ENCODE measurements at places on chromosomes 11 and 22.

DNA sequence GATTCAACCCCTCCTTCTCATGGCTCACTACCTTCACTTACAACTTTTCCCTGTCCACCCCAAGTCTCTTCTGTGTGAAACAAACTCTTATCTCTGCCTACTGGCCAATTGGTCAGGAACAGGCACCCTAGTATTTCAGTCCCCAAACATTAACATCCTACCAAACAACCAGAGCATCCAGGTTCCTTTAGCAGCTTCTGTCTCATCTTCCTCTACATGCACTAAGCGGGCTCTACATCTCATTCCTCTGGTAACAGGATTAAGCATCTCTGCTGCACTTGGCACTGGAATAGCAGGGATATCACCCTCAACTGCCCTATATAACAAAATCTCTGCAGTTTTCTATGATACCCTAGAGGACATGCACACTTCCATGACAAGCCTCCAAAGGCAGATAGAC, 116.2 kb downstream of the JRKL start:
- DNase-seq = no peak

- peak; percentile 35 for DNase-seq
Observed at GRCh38 chr22:49046546-49047361, 780.9 kb downstream of the BRD1 start.

- no peak for DNase-seq
Observed at GRCh38 chr11:72245263-72245816, 1.4 kb upstream of the PHOX2A start.

DNA sequence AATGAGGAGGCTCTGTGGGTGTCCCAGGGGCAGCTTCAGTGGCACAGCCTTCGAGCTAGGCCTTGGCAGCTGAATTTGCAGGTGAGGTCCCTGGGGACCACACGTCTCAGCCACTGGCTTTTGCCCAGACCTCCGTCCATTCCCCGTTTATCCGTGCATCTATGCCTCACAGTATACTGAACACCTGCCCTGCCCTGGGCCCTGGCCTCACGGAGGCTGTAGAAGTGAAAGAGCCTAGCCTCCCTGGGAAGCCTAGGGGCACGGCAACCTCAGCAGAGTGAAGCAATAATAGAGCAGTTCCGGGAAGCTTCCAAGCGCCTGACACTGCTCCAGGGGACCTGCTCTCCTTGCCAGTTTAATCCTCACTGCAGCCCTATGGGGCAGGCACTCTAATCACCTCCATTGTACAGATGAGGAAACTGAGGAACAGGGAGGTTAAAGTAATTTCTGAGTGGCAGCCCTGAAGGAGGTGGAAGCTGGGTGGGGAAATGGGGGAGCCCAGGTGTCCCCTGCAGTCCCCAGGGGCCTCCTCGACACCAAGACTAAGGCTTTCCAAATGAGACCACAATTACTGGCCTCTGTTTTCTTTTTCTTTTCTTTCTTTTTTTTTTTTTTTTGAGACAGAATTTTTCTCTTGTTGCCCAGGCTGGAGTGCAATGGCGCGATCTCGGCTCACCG, 2.7 kb upstream of the NFAM1 start:
- DNase-seq = no peak

DNA sequence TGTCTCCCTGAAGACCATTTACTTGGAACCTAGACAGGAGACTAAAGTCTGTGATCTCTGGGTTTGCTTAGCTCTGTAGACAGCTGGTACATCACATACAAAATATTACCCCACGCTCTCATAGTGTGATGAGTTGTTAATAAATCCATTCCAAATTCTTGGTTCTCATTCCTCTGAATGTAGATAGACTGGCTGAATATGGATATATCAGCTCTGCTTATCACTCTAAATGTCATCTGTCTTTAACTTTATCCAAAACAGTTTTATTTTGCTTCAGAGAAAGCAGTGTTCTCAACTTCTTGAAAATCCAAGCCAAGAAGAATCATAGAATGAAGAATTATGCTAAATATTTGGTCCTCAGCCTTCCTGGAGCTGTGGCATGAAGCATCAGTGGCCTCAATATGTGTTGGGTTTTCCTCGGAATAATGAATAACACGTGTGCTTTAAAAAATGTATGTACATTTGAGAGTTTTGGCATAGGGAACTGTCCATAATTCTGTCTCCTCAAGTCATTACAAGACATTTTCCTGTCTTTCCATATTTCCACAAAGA, 10.5 kb upstream of the LDLRAD3 start:
- DNase-seq = no peak

GRCh38 chr11:65136515-65137096, 2.3 kb upstream of the SYVN1 start:
- DNase-seq = no peak

DNA sequence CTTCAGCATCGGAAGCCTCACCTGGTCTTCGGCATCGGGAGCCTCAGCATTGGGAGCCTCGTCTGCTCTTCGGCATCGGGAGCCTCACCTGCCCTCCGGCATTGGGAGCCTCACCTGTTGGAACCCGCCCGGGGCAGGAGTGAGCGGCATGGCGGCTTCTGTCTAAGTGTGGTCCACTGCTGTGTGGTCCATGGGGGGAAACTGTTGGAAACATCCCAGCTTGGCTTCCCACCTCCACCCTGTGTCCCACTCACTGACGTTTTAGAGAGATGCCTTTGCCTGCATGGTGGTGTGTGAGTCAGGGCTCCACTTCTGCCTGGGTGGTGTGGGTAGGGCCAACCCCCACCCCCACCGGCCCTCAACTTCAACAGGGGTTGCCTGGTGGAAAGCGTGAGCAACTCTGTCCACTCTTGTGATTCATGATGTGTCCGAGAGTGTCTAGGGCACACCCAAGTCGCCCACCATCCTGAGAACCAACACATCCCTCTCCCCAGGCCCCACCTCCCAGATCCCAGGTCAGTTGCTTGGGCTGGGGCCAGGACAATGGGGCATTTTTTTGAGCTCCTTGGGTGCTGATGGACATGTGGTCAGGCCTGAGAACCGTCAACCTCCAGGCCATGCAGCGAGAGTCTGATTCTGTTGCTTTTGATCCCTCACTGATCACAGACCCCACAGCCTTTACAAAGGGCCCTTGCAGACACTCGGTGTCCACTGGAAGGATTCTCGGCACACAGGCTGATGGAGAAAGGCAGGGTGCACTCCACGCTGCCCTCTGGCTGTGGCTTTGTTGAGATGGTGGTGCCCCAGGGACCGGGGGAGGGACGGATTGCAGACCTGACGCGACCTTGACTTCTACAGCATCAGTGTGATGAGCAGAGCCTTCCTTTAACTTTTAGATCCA, 406.7 kb downstream of the TBC1D22A start:
- no peak for DNase-seq

DNA sequence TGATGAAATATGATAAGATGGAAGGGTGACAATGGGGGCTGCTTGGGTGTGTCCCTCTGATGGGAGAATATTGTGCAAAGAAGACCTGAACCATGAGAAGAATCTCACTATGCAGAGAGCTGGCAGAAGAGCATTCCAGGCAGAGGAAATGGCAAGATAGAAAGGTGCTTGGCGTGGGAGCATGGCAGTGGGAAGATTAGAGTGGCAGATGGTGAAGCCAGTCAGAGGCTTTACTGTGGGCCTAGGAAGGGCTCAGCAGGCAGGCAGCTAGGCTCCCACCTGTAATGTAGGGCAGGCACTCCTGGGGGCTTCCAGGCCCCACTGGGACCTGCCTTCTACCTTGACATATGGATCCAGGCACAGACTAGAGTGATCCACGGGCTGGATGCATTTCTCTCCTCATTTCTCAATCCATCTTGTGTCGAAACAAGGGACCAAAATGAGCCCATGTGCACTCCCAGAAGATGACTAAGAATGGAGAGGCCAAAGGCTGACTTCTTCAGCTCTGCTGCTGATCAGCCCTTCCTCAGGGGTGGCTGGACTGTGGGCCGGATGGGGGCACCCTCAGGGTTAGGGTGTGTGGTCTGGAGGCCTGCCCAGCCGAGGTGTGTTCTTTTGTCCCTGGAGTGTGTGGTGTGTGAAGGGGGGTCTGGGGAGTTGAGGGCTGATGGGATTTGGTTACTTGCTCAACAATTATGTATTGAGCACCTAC, 88.3 kb downstream of the TSPAN18 start:
- no peak for DNase-seq

GRCh38 chr11:59666969-59667368, 1.9 kb downstream of the PATL1 start:
- DNase-seq = no peak

GRCh38 chr11:57255618-57256017, 18.6 kb upstream of the APLNR start:
- no peak for DNase-seq

DNA sequence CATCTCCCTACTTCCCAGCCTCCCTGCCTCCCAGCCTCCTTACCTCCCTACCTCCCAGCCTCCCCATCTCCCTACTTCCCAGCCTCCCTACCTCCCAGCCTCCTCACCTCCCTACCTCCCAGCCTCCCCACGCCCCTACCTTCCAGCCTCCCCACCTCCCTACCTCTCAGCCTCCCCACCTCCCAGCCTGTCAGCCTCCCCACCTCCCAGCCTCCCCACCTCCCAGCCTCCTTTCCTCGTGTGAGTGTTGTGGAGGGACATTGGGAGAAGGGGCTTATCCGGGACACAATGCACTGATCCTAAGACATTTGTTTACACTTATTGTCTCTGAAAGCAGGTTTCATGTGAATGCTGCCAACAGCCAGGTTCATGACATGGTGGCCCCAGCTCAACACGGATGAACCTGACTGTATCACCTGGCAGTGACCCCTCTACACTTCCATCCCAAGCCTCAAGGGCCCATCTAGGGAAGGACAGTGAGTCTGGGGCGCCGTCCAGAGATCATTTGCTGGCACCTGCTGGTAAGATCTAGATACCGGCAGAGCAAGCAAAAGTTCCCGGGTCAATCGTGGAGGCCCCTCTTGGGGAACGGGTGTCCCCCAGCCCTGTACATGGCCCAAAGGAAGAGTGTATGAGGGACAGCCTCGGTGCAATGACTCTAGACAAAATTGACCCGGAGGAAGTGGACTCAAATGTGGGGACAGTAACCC, 34.5 kb upstream of the TH start:
- no peak for DNase-seq

DNA sequence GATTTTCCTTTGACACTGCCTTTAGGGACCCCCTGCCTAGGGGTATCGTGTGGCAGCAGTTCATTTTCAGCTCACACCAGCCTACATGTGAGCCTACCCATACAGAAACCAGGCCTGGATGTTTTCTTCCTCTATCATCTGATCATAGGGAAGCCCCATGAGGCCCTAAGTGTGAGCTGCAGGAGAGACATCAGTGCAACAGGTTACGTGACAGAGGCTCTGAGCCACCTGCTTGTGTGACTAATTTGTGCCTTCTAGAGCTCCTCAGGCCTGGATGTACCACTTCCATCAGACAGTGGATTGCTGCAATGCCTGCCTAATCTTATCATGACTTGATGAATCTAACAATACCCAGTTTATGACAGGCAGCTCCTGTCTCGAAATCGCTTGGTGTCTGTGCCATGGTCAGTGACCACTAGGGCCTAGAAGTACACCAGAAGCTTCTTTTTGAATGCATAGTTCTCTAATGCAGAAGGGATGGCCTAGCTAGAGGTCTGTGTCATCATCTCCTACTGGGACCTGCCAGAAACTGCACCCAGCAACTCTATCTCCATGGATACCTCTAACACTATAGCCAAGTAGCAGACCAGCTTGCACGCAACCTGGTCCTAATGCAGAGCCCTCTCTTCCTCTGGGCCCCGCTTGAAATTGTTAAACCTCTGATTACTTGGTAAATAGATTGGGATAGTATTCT, 109.7 kb upstream of the CLPB start:
- no peak for DNase-seq

DNA sequence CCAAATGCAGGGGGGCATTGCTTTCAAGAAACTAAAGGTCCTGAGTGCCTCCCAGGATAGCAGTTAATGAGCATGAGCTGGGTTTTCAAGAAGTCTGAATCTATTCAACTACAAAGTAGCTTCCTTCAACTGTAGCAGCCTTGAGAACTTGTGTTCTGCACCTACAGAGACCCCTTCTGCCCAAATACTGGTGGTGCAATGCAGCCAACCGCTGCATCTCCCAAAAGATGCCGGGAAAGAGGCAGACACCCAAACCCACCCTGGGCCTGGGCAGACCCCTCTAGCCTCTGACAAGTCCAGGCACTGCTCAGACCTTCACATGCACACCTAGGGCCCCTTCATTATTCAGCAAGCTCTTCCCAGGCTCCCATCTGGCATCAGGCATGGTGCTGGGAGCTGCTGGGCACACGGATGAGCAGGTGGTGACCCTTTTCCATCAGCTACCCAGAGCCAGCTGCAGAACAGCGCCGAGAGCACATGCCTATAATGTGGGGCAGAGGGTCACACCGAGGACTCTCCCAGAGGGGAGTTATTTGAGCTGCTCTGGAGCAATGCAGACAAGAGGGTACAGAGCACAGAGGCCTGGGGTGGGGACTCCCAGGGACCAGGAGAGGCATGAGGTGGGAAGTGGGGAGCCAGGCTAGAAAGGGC, 44.9 kb upstream of the ETS1 start:
- DNase-seq = no peak

All from SW 1271 (cell line).